ENCODE measurements at places on chromosomes 4 and X.

- no peak for DNase-seq
Observed at GRCh38 chr4:157035471-157035870, 40.5 kb upstream of the GLRB start.

GRCh38 chr4:67198727-67199126 lies 346.6 kb downstream of the CENPC start:
- no peak for DNase-seq

GRCh38 chrX:29478336-29479069 lies 736.9 kb upstream of the MAGEB2 start:
- DNase-seq: no peak

GRCh38 chrX:143466130-143466529 lies 51.1 kb downstream of the SPANXN3 start:
- no peak for DNase-seq

DNA sequence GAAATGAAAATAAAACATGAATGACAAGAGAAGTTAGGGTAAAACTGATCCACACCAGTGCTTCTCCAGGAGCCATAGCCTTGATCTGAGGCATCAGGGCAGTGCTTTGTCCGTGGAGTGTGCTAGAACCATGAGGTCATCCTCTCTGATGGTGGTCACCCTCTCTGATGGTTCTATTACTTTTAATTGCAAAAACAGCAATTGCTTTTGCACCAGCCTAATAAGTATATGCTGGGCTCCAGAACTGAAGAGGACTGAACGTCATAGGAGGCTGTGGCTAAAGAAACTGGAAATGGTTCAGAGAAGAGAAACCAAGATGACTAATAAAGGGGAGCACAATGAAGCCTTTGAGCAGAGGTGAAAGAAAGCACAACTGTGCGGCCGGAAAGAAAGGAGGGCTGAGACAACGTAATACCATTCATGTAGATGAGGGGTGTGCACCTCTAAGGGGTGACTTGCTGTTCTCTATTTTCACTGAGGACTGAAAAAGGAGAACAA lies 17.0 kb upstream of the TMEM154 start:
- DNase-seq: no peak

- no peak for DNase-seq
Observed at GRCh38 chr4:150106886-150107285, 28.6 kb downstream of the DCLK2 start.

- DNase-seq: no peak
Observed at GRCh38 chr4:144494280-144494679, 151.7 kb upstream of the HHIP start.

- no peak for DNase-seq
Observed at GRCh38 chrX:1443496-1444075, 9.1 kb downstream of the ASMTL start.

- no peak for DNase-seq
Observed at GRCh38 chr4:164949448-164950143, 27.9 kb downstream of the TRIM61 start.

- no peak for DNase-seq
Observed at GRCh38 chr4:24809376-24809775, 14.0 kb downstream of the SOD3 start.

DNA sequence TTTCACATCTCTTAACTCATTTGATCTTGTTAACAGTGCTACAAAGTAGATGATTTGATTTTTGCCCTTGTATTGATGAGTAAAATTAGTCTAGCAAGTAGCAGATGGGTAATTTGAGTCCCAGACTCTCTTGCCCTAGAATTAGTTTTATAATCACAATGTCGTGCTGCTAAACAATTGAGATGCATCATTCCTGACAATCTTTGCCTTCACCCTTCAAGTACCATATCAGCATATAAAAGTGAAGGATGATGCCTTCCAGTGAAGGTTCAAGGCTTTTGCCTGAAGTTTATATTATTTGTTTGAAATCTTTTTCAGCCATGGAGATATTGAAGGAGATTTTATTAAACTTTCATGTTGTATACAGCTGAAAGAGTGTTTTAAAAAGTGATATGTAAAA lies 141.4 kb downstream of the GRID2 start:
- DNase-seq: no peak

DNA sequence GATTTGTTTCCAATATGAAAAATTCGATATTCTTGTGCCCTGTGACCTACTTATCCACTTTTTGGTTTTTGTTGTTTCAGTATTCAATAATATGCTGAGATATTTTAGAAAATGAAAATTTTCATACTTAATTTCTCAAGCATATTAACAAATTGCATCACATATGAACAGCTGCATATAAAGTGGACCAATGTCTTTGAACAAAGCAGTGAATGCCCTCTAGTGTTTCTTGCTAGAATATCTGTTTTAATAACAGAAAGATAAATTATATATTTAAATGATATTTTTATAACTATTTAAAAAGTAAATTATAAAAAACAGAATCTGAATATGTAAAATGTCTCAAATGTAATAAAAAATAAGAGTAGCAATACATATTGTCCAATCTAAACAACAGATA lies 31.7 kb upstream of the INTU start:
- no peak for DNase-seq

DNA sequence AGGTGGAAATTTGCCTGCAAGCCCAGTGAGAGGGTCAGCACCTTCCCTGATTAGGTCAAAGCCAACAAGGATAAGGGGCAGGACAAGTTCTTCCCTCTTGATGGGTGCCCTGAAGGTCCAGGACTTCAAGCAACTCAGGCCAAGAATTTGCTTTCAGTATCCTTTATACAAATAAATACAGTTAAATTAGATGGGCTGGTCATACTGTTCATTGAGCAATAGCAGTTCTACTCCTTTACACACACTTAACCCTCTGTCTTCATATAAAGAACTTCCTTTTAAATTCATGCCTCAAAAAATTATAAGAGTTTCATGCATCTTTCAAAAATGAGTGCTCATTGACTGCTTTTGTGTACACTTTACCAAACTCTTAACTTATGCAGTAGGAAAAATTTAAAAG lies 392.0 kb downstream of the SPRY1 start:
- no peak for DNase-seq

DNA sequence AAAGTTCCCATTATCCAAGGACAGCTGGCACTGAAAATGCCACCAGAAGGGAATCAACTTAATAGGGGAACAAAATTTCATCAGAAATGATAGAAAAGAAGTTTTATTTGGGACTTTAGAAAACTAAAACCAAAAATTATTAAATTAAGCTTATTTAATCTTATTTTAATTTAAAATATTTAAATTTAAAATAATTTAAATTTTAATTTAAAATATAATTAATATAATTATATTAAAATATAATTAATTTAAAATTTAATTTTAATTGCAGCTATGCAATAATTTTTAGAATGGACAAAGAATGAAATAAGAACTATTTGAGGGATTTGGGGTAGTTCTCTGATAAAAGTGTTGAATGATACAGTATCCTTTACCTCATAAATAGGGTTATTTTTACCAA lies 10.2 kb upstream of the VAMP7 start:
- DNase-seq: no peak

- no peak for DNase-seq
Observed at GRCh38 chrX:105464618-105465017, 244.1 kb upstream of the TEX13A start.

DNA sequence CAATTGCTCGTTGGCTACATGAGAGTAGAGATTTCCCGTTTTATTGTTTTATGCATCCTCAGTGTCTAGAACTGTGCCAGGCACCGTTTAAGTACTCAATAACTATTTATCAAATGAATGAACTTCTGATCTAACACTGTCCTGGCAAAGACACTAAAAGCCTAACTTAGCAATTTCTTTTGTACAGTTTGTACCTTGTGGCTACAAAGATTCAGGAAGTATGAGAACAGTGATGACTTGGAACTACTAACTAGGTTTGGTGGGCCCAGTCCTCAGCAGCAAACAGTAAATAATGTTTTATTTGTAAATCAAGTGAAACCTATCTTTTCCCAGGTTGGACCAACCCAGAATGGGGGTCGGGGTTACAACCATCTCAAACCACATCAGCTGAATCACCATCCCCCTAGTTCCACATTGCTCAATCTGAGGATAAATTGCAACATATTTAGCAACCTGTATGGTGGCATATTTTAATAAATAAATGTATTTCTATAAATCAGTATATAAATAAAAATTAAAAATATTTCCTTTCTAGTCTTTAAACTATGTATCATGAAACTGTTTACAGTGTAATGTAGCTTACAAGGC lies 12.3 kb upstream of the SCRG1 start:
- no peak for DNase-seq

DNA sequence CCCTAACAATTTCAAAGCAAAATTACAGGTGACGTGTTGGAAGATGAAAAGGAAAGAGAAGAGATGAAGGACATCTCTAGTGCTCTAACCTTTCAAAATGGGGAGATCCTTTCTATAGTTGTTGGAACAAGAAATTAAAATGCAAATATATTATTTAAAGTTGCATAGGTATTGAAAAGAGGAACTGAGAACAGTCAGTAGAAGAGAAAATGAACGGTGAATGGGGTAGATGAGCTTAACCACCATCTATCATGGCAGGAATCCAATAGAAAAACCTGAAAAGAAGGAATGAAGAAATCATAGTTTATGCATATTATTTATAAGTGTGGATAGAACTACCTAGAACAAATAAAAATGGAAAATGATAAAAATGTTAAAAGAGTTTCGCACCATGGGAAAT lies 42.0 kb downstream of the ANXA5 start:
- no peak for DNase-seq

DNA sequence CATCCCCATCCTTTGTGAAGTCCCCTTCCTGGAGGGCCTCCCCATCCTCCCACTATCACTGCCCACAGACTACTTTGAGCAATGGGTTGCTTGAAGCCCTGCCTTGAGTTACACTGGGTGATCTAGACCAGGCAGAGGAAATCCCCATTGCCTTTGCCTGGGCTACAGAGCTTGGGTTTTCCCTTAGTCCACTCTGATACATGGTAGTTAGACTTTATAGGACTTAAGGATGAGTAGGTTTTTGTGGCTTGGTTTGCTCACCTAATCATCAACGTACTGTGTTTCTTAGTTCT lies 56.6 kb downstream of the TMEM131L start:
- DNase-seq: no peak

DNA sequence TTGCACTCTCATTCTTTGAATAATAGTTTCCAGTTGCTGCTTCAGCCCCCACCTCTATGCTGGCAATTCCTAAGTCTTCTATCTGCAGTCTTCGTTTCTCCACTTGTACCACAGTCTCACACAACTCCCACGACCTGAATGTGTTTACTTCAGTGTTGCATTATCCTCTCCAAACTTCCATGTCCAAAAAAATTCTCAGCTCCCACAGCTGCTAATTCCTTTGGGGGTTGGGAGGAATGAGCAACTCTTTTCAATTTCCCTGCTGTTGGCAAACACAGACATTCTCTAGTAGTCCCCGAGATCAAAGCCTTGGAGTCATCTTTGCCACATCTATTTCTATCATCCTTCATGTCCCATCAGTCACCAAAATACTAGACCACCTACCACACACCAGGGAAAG lies 14.4 kb upstream of the CDS1 start:
- no peak for DNase-seq

- DNase-seq: no peak
Observed at GRCh38 chr4:2413821-2414610, 4.4 kb downstream of the ZFYVE28 start.

- no peak for DNase-seq
Observed at GRCh38 chr4:33941854-33942253, 2302.5 kb downstream of the ARAP2 start.

GRCh38 chr4:169189372-169189771 lies 81.4 kb downstream of the SH3RF1 start:
- DNase-seq: no peak

GRCh38 chr4:40548256-40548655 lies 81.4 kb downstream of the RBM47 start:
- no peak for DNase-seq

DNA sequence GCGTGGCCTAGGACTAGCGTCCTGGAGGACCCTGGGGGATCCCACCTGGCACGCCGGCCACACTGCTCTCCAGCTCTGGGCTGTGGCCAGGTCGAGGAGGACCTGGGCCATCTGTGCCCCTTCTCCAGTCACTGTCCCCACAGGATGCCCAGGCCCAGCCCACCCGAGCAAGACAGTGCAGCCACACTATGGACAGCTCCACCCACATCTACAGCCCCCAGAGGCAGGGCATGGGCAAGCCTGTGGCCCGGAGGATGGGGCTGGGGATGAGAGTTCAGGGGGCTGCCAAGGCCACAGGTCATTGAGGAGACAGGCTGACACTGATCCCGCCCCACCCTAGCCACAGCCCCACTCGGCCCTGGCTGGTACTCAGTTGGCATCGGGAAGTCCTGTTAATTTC lies 30.3 kb downstream of the FAM53A start:
- no peak for DNase-seq

- no peak for DNase-seq
Observed at GRCh38 chrX:23844502-23845138, 61.6 kb downstream of the SAT1 start.

- no peak for DNase-seq
Observed at GRCh38 chrX:96924581-96924980, 40.9 kb downstream of the RPA4 start.

DNA sequence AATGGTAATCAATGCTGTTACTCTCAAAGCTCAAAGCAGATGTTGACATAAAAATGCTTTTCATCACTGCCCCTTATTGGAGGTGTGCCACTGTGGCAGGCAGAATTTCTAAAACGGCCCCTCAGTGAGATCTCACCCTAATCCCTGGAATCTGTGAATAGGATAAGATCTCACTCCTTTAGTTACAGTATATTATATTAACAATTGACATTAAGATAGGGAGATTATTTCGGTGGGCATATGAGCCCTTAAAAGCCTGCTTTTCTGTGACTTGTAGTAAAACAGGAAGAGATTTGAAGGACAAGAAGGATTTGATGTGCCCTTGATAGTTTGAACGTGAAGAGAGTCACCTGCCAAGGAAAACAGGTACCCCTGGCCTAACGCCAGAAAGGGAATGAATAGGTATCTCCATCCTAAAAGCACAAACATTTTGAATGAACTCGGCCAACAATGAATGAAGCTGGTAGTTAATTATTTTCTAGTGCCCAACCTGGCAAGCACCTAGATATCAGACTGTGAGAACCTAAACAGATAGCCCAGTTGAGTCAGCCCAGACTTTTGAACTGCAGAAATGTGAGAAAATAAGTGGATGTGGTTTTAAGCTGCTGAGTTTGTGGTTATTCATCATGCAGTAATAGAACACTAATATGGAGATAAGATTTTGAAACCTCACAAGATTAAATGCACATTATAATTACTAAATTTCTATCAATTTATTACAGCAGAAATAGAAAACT lies 881.6 kb downstream of the PCDH18 start:
- DNase-seq: no peak

GRCh38 chr4:107757864-107758476 lies 37.9 kb upstream of the PAPSS1 start:
- no peak for DNase-seq

DNA sequence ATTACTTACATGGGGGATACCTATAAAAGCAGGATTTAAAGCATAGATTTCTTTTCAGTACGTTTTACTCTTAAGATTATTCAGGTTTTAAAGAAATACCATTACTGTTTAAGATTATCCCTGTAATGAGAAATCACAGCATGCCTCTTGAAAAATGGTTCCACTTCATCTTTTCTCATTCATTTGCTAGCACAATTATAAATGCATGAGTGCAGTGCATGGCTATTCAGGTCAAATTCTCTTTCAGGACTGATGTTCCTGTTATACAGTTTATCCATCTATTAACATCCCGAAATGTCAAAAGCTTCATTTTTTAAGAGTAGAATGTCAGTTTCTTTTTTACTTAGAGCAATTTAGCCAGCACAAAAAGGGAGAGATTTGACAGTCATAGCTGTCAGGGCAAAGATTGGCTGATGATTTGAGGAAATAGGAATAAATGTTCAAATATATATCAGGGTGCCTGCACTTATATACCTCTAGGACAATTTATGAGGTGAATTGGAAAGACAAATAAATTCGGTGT lies 135.2 kb downstream of the ADGRL3 start:
- DNase-seq: no peak

- no peak for DNase-seq
Observed at GRCh38 chr4:166414431-166414830, 541.4 kb downstream of the TLL1 start.
